Cardiac atrium fibroblast (primary cell): ENCODE measurements at places on chromosomes 3 and 15. TPM values are rescaled to one million over a fixed set of nuclear protein-coding genes. Genes with fewer than 3 reads are reported as not detected.

TEX55 gene
- not detected in 2 replicates for total RNA-seq

SNRPA1 gene
- total RNA-seq = 25.5 and 27.1 TPM in 2 replicates

CHSY1 gene
- 116 and 125 TPM in 2 replicates for total RNA-seq

THUMPD3 gene
- 10.3 and 14.1 TPM in 2 replicates for total RNA-seq

CLDN16 gene
- total RNA-seq = not detected in 2 replicates

GOLGA8T gene
- not detected in 2 replicates for total RNA-seq

TGM4 gene
- total RNA-seq = not detected in 2 replicates

TIGIT gene
- 0.32 TPM in 1 of 2 replicates, not detected in the other for total RNA-seq

COX5A gene
- total RNA-seq = 105 and 109 TPM in 2 replicates

CAPN3 gene
- total RNA-seq = 1.4 and 2.3 TPM in 2 replicates

FAM81A gene
- 0.97 TPM in 1 of 2 replicates, not detected in the other for total RNA-seq

KLHL6 gene
- total RNA-seq = 0.32 TPM in 1 of 2 replicates, not detected in the other

ACP3 gene
- 1.5 and 1.8 TPM in 2 replicates for total RNA-seq

TMEM43 gene
- total RNA-seq = 122 and 128 TPM in 2 replicates

SPTBN5 gene
- total RNA-seq = under 0.01 and 0.16 TPM in 2 replicates

SFMBT1 gene
- 1.8 and 2.0 TPM in 2 replicates for total RNA-seq

GRAMD1C gene
- total RNA-seq = 2.3 and 2.6 TPM in 2 replicates

EEF1AKMT4 gene
- total RNA-seq = 3.6 and 5.2 TPM in 2 replicates

RAB6B gene
- total RNA-seq = 0.54 and 0.81 TPM in 2 replicates
